ENCODE measurements at places on chromosomes 7 and 10.

DNA sequence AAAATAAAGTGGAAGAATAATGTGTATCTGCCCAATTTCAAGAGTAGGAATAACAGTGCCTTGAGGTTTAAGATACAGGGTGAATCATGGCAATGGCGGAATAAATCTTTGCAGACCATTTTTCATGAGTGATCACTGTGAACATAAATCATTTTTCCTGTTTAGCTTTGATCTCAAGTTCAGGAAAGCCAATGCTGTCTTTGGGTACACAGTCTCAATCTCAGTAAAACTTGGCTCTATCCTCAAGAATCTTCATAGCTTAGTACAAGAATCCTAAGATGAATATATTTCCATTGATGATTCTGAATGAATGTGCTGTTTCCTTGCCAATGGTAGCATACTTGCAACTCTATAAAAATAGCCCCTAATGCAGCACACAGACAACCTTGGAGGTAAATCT, 6.8 kb downstream of the NAMPT start:
- no peak overlapping the region for H3K4me3 ChIP-seq
- peaks cover 93% of the 10 kb centered on the region for H3K4me1 ChIP-seq
- peaks cover 62% of the 10 kb centered on the region for H3K36me3 ChIP-seq
- no peak for DNase-seq

DNA sequence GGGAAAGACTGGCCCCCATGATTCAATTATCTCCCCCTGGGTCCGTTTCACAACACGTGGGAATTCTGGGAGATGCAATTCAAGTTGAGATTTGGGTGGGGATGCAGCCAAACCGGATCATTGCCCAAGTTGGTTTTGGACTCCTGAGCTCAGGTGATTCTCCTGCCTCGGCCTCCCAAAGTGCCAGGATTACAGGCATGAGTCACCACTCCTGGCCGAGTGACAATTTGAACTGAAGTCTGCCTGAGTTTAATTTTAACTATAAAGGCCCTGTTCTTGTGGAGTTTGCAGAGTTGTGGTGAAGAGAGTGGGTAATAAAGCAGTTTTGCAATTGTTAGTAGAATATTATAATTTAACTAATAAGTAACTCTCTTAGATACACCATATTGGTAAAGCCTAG, 78.3 kb downstream of the GALNT17 start:
- no peak for DNase-seq
- no peak overlapping the region for H3K27ac ChIP-seq
- no peak overlapping the region for H3K4me3 ChIP-seq
- no peaks in the 10 kb centered on the region for H3K4me1 ChIP-seq

DNA sequence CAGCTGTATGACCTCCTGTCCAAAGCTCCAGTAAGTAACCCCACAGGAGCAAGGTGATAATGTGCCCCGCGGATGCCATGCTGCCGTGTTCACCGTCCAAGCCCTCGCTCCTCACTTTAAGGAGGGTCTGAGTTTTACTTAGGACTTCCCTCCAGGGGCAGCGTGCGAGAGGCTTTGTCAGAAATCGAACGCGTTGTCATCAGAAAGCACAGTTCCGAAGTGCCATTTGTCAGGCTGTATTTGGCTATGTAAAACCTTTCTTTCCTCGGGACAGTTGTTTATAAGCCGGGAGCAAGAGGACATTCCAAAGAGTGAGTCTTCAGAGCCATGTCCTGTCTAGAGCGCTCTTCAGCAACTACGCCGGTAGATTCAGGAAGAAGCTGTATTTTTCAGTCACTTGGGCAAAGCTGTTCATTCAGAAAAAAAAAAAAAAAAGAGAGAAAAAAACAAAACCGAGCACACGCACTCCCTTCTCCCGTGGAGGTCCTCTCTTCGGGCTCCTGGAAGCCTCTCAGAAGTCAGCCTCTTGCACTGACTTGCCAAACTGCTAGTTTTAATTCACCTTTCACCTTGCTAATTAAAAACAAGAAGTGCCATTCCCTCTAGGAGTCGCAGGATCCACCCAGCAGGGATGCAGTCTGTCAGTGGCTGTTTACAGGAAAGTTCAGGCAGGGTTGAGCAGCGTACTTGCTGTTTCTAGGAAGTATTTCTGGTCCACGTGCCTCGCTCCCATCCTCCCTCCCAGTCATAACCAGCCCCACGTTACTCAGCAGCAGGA, at the start of gene SEMA3E:
TSS of gene SEMA3E (minus strand) at position 676 of the 778 bp plus-strand sequence.
- H3K36me3 ChIP-seq: no peaks in the 10 kb centered on the region
- no peaks in the 10 kb centered on the region for H3K4me1 ChIP-seq
- peaks cover 18% of the 10 kb centered on the region for H3K27me3 ChIP-seq
- peak within 1 kb of the TSS; percentile 11 for H3K4me3 ChIP-seq
- H3K27ac ChIP-seq: no peak within 1 kb of the TSS
- no peak for DNase-seq

DNA sequence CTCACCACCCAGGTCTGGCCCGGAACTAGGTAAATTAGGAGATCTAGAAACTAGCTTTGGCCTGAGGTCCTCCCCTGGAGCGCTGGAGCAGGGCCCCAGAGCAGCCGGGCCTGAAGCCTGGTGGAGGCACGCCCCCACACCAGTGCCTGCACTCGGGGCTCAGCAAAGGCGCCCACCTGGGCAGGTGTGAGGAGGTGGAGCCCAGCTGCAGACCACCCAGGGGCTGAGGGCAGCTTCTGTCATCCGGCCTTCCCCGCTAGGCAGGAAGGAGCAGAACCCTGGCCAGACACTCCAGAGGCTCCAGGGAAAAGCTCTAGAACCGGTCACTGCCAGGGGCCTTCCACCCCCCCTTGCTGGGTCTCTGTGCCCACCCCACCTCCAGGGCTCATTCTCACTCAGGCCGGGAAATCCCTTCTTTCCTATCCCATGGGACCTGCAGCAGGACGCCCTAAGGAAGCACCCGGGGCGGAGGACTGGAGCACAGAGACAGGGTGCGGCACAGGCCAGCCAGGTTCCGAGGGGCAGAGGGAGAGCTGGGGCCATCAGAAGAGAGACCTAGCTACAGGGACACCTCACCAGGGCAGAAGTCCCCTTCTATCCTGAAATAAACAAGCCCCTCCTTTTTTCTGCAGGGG, 161.2 kb downstream of the NRF1 start:
- no peak for DNase-seq
- peaks cover 65% of the 10 kb centered on the region for H3K27me3 ChIP-seq
- no peaks in the 10 kb centered on the region for H3K36me3 ChIP-seq
- no peak overlapping the region for H3K27ac ChIP-seq
- H3K4me1 ChIP-seq: no peaks in the 10 kb centered on the region
- no peak overlapping the region for H3K4me3 ChIP-seq

DNA sequence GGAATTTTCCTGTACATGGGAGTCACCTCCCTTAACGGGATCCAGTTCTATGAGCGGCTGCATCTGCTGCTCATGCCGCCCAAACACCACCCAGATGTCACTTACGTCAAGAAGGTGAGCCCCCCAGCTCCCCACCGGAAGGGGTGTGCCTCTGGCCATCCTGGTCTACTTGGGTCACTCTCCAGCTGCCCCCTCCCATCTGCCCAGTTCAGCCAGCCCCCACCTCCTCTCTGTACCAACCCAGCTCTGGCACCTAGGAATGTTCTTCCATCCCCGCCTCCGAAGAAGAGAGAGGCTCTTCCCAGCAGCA, 5.0 kb downstream of the FASTK start:
- no peak overlapping the region for H3K4me3 ChIP-seq
- no peak overlapping the region for H3K27ac ChIP-seq
- H3K36me3 ChIP-seq: peaks cover 68% of the 10 kb centered on the region
- peaks cover 27% of the 10 kb centered on the region for H3K4me1 ChIP-seq
- no peak for DNase-seq

GRCh38 chr7:32158751-32159745, 88.8 kb upstream of the PDE1C start:
- no peak overlapping the region for H3K4me3 ChIP-seq
- no peaks in the 10 kb centered on the region for H3K27me3 ChIP-seq
- H3K36me3 ChIP-seq: no peaks in the 10 kb centered on the region
- no peaks in the 10 kb centered on the region for H3K4me1 ChIP-seq
- no peak for DNase-seq

DNA sequence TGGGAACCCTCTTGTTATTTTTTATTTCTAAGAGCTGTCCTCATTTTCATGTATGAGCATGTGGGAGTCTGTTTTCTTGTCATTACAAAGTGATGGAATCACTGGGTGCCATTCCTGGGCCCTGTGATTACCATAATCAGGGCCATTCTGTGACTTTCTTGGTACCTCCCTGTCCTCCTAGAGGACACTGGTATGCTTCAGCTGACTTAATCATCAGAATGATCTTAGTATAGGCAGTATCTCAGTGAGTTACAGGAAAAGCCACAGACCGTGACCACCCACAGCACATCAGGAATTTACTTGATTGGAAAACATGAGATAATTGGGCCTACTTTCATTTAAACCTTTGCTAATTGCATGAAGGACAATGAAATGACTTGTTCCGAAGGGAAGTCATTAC, 7.2 kb downstream of the NOM1 start:
- H3K36me3 ChIP-seq: peaks cover 95% of the 10 kb centered on the region
- no peaks in the 10 kb centered on the region for H3K27me3 ChIP-seq
- no peaks in the 10 kb centered on the region for H3K4me1 ChIP-seq
- no peak overlapping the region for H3K4me3 ChIP-seq

GRCh38 chr10:119521443-119522204, 20.9 kb downstream of the RGS10 start:
- H3K36me3 ChIP-seq: peaks cover 12% of the 10 kb centered on the region

DNA sequence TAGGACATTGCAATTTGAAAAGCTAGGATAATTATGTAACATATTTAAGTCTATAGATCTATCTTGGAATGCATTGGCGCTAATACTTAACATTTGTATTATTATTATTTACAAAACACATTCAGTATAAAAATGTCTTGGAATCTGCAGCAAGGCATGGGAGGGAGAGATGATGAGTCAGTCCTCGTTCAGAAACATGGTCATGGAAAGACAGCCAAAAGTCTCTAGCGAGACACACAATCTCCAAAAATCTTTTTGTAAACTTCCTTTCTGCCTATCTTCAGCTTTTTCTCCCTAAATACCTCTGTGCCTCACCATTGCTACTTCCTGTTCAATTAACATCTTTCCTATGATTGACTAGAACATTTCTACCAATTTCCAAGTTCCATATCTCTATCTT, 188.4 kb upstream of the CACNA2D1 start:
- H3K4me3 ChIP-seq: no peak overlapping the region
- H3K4me1 ChIP-seq: no peaks in the 10 kb centered on the region
- H3K27me3 ChIP-seq: no peaks in the 10 kb centered on the region
- H3K36me3 ChIP-seq: no peaks in the 10 kb centered on the region
- no peak overlapping the region for H3K27ac ChIP-seq

- no peak overlapping the region for H3K4me3 ChIP-seq
- H3K4me1 ChIP-seq: no peaks in the 10 kb centered on the region
- H3K36me3 ChIP-seq: no peaks in the 10 kb centered on the region
- no peaks in the 10 kb centered on the region for H3K27me3 ChIP-seq
These were observed 86.0 kb upstream of the ANKRD1 start for GRCh38 chr10:91006752-91007346.

- H3K36me3 ChIP-seq: no peaks in the 10 kb centered on the region
- no peak overlapping the region for H3K4me3 ChIP-seq
- DNase-seq: no peak
These were observed 988.4 kb downstream of the KCNMA1 start for GRCh38 chr10:76649254-76649653.

DNA sequence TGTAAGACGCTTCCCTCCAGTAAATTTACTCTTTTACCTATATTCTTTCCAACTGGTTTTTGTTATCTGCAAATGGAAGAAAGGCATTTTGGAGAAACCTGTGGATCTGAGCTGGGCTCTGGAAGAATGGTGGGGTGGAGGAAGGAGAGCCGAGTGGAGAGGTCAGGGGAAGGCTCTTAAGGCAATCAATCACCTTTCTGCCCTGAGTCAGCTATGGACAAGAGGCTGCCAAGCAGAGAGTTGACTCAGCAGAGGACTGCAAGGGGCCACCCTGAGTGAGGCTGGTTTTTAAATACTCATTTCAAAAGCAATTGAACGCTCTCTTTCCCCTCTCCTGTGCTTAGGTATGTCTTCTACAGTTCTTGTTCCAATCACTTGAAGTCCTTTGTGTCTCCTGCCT, 81.8 kb downstream of the SPAG6 start:
- DNase-seq: no peak
- H3K27me3 ChIP-seq: peaks cover 5% of the 10 kb centered on the region
- no peak overlapping the region for H3K4me3 ChIP-seq
- no peaks in the 10 kb centered on the region for H3K4me1 ChIP-seq
- no peak overlapping the region for H3K27ac ChIP-seq

- no peak overlapping the region for H3K4me3 ChIP-seq
- no peak for DNase-seq
- no peak overlapping the region for H3K27ac ChIP-seq
- H3K27me3 ChIP-seq: no peaks in the 10 kb centered on the region
These were observed 101.1 kb upstream of the ABCB5 start for GRCh38 chr7:20514364-20514763.

DNA sequence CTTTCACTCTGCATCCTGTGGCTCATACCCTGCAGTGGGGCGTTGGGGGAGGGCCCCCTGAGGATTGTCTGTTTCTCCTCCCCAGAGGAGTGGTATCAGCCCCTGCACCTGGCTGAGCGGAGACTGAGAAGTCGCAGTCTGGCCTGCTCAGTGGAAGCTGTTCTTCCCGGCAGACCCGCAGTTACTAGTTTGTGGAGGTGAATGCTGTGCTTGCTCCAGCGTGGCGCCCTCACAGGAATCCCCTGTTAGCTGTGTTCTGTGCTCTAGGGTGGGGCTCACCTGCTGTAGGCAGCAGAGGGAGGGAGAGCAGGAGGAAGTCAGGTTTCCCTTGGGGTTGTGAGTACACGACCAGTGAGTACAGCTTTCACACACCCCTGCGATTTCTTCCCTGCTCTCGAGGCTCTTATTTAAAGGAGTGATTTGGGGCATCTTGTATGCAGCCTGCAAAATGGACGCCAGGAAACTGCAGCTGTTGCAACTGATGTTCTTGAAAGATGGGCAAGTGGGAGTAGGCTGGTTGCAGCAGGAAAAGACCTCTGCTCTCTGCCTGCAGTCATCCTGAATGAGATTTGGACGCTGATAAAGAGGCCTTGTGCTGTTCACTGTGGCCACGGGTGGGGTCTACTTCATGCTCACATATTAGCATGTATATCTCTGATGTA, 66.4 kb downstream of the HK1 start:
- no peaks in the 10 kb centered on the region for H3K27me3 ChIP-seq
- H3K4me3 ChIP-seq: no peak overlapping the region
- peak overlapping the region; percentile 67 for H3K27ac ChIP-seq
- no peak for DNase-seq

Data from left lung (tissue), 14 donors.